ENCODE measurements at places on chromosomes 4 and X.

- no peak for DNase-seq
These were observed 22.2 kb downstream of the IL2 start for GRCh38 chr4:122434285-122434684.

GRCh38 chr4:2259541-2260343 is 2.2 kb downstream of the MXD4 start:
- DNase-seq: no peak

GRCh38 chrX:136055651-136056221 is 70.5 kb downstream of the SLC9A6 start:
- peak; percentile 90 for DNase-seq

DNA sequence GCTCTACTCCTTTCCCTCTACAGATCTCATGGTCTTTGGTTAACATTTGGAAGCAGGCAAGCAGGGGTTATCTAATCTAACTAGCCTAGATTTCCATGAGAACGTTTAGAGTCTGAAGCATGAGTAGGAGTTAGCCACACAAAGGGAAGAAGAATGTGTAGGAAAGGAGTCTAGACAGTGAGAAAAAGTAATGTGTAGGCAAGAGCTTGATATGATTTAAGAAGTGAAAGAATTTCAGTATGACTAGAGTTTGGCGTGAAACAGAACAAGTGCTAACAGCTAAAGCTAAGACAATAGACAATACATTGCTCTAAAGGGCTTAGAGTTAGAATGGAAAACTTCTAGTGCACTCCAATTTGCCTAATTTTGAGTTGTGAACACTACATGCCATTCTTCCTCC is 10.8 kb downstream of the CXCL8 start:
- DNase-seq: no peak

DNA sequence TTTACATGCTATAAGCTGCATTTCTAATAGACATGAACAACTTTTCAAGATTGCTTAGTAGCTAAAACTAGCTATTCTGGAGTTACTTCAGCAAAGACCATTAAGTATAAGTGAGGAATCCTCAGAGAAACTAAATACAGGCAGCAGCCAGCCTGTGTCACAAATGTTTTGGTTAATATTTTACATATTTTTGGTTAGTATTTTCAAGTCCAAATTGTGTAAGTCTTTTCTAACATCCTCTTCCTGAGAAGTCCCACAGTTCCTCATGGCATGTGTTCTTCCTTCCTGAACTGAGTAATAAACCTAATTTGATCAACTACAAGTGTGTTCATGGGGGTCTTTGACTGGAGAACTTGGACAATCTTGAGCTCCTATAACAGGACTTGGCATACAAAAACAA is 42.4 kb upstream of the MCF2 start:
- peak; percentile 30 for DNase-seq

Data from fibroblast of skin of back (primary cell).